Osteoblast (primary cell): ENCODE measurements at places on chromosomes 12 and 14.

DNA sequence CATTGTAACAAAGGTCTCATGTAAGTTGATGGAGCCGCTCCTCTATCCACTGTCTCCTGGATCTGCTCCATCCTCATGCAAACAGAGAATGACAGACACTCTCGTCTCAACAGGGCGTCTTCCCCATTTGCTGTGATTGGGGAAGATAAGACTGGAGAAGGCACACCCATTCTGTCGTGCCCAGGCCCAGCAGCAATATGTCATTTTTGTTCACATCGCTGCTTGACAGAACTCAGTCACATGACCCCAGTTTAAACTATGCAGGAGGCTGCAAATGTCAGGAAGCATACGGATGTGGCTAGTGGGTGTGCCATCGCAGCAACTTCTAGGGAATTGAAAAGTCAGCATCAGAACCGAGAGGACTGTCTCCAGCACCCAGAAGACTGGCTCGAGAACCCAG lies 290.5 kb downstream of the TMEM132D start:
- H3K4me3 ChIP-seq: no peak overlapping the region
- no peak for DNase-seq
- H3K27ac ChIP-seq: no peak overlapping the region
- no peaks in the 10 kb centered on the region for H3K27me3 ChIP-seq
- H3K4me1 ChIP-seq: no peaks in the 10 kb centered on the region
- no peaks in the 10 kb centered on the region for H3K36me3 ChIP-seq

DNA sequence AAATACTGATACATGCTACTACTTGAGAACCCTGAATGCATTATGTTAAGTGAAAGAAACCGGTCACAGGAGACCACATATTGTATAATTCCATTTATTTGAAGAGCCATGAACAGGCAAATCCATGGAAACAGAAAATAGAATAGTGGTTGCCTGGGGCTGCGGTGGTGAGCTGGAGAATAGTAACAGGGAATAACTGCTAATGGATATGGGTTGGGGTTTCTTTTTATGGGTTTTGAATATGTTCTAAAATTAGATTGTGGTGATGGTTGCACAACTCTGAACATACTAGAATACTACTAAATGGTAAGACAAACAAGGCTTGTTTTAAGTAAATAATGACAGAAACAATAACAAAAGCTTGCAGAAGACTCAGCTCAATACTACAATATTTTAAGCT lies 293.0 kb downstream of the BTG1 start:
- H3K27me3 ChIP-seq: no peaks in the 10 kb centered on the region
- H3K36me3 ChIP-seq: no peaks in the 10 kb centered on the region
- H3K27ac ChIP-seq: no peak overlapping the region

- DNase-seq: peak; percentile 95
- H3K27ac ChIP-seq: peak overlapping the region; percentile 80
- no peaks in the 10 kb centered on the region for H3K27me3 ChIP-seq
- H3K36me3 ChIP-seq: no peaks in the 10 kb centered on the region
Measured at GRCh38 chr12:104177663-104178501, 37.7 kb upstream of the TXNRD1 start.

GRCh38 chr12:11739980-11740577 lies 90.6 kb downstream of the ETV6 start:
- H3K36me3 ChIP-seq: no peaks in the 10 kb centered on the region
- no peak overlapping the region for H3K27ac ChIP-seq
- H3K4me1 ChIP-seq: peaks cover 5% of the 10 kb centered on the region
- no peak for DNase-seq
- H3K4me3 ChIP-seq: no peak overlapping the region
- H3K27me3 ChIP-seq: no peaks in the 10 kb centered on the region

DNA sequence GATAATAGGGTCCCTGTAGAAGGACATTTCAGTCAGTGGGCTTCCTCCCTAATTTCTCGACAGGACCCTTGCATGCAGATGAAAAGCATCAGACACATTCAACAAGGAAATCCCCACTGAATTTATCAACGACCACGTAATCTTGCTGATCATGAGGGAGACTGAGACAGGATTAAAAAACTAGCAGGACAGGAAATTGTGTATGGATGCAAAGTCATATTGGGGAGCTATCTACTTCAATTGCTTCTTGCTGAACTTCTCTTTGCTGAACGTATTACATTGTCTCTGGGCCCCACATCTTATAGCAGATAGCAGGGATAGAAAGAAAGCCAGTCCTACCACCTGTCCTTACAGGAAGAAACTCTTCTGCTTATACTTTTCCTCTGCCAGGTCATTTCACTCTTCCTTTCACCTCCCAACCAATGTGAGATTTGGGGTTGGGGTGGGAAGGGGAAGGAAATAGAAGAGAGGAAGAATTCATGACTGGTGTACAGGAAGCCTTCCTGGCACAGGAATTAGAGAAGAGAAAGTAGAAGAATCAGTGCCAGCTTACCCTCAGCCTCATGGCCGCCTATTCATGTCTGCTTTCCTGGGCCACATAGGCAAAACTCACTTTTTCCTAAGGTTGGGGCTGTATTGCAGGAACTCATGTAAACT lies 333.3 kb downstream of the ZFP36L1 start:
- peaks cover 17% of the 10 kb centered on the region for H3K4me1 ChIP-seq
- no peak overlapping the region for H3K4me3 ChIP-seq
- DNase-seq: no peak
- H3K27me3 ChIP-seq: no peaks in the 10 kb centered on the region
- H3K27ac ChIP-seq: peak overlapping the region; percentile 65

GRCh38 chr14:24331731-24332267 lies 3.1 kb downstream of the ADCY4 start:
- H3K4me1 ChIP-seq: peaks cover 24% of the 10 kb centered on the region
- H3K27me3 ChIP-seq: no peaks in the 10 kb centered on the region
- H3K36me3 ChIP-seq: no peaks in the 10 kb centered on the region
- peak; percentile 81 for DNase-seq
- no peak overlapping the region for H3K4me3 ChIP-seq
- no peak overlapping the region for H3K27ac ChIP-seq
